GM06990 (cell line): ENCODE measurements at places on chromosomes 13 and 19.

- DNase-seq, result peak; percentile 32
Measured at GRCh38 chr13:76884186-76884906, 1.9 kb downstream of the KCTD12 start.

- DNase-seq, result no peak
Measured at GRCh38 chr13:66218583-66218982, 1011.6 kb downstream of the PCDH9 start.

- DNase-seq, result no peak
Measured at GRCh38 chr13:34360702-34361101, 542.8 kb downstream of the RFC3 start.

DNA sequence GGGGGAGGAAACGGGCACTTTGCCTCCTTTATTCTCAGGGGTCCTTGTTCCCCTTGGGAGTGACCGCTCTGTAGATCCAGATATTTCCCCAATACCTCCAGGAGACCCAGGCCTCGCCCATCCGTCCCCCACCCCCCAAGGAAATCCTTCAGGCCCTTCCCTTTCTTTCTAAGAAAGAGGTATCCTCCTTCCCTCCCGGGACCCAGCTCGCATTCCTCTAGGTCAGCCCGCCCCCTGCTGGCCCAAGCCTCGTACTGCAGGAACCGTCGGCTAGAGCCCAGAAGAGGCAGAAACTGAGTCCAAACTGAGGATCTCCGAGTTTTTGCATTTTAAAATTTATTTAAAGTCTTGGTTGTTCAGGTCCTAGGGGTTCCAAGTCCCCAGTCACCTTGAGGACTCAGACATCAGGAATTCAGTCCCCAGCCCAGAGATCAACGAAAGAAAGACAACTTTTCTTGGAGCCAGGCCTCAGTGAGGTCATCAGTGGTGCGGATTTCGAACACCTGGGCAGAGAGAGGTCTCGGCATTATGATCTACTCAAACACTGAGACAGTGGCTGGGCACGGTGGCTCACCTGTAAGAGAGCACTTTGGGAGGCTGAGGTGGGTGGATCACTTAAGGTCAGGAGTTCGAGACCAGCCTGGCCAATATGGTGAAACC is 7.5 kb upstream of the LRFN1 start:
- DNase-seq, result peak; percentile 50

DNA sequence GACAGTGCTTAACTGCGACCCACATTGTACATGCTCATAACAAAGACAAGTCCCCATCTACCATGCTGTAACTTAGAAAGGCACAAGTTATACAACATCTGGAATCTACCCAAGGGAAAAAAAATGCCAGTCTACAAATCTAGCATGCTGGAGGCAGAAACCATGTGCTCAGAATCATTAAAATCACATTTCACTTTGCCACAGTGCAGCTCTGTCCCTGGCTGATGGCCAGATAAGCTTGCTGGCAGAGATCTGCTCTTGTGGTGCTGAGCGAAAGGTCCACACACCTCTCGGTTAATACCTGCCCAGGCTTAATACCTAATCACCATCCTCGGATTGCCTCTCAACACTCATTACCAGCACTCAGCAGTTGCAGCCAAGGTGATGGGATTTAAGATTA is 74.1 kb upstream of the UQCRFS1 start:
- DNase-seq, result no peak

DNA sequence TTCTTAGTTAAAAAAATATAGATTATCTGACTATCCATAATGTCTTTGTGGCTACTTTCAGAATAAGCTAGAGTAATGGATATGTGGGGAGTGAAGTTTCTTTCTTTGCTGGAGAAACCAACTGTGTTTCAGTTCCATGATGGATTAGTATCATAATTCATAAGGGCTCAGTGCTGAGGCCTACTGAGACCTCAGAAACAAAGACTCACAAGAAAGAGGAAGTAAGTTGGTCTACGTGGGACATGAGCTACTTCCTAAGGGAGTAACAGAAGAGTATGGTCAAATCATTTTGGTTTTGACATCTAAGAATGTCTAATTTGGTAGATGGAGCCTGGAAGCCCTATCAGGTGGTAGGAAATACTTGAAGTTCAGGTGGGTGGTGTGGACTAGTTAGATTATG is 99.0 kb upstream of the HTR2A start:
- DNase-seq, result peak; percentile 52

DNA sequence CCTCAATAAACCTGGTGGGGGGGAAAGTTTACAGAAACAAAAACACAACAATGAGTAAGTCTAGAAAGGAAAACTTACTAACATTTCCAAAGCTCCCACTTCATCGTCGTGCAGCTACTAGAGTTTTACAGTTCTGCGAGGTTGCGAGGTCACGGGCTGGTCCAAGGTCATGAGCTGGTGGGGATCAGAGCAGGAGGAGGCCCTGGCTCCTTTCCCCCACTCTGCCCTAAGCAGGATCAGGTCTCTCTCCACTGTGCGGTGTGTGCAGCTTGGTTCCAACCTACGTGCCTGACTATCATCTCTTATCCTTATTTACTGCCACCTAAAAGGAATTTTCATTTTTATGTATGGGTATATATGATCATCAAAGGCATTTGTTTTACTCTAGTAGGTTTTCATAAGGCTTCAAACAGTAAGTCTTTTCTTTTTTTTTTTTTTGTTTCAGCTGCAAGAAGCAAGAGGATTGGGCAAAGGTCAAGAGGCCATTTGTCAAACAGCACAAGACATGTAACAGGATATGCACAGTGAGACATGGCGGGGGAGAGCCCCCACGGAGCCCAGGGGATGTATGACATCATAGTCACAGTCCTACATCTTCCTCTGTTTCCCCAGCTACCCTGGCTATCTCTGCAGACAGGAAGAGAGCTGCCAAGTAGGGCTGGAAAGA is 76.6 kb upstream of the POMP start:
- DNase-seq, result no peak

DNA sequence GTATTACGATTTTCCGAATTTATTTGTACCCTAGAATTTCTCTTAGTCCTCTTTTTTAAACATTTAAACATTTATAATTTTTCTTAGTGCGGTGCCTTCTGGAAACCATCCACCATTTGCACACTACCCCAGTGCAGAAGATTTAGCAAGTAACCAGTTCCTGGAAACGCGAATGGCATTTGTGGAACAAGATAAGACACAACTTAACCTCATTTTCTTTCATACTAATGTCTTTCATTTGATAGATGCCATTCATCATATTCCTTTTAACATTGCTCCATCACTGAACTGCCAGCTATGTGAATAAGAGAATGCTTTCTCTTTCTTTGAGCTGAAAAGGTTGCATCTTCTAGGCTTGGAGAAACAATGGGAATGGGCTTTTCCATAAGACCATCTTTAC is 6.8 kb downstream of the FRY start:
- no peak for DNase-seq

GRCh38 chr13:55432814-55433213 is 1707.9 kb upstream of the PRR20A start:
- no peak for DNase-seq

DNA sequence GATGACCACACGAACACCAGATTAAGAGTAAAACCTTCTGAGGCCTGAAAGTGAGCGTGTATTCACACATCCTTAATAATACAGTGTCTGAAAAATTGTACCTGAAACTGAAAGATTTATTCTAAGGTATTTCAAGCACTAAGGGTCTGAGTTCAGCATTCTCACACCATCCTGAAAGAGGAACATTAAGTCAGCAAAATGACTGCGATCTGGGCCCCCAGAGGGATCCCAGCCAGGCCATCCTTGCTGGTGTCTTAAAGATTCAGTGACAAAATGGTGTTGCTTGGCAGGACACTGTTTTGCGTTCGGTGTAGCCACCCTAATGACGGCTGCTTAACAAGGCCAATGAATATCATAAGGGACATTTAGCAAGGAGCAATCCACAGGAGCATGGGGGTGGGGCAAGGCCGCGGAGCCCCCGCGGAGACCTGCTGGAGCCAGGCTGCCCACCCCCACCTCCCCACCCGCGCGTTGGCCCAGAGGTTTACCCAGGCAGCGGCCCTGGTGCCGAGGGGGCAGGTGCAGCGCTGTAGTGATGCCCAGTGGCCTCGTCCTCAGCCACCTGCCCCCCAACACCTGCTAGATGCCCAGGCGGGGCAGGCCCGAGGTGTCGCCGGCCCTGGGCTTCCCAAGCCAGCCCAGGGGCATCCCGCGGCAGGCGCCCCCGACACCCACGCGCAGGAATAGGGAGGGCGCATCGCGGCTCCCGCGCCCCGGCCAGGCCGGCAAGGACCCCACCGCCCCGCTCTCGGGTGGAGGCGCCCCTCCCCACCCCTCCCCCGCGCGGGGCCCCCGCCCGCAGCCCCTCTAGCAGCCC is 742 bp downstream of the NALCN start:
- DNase-seq, result no peak

DNA sequence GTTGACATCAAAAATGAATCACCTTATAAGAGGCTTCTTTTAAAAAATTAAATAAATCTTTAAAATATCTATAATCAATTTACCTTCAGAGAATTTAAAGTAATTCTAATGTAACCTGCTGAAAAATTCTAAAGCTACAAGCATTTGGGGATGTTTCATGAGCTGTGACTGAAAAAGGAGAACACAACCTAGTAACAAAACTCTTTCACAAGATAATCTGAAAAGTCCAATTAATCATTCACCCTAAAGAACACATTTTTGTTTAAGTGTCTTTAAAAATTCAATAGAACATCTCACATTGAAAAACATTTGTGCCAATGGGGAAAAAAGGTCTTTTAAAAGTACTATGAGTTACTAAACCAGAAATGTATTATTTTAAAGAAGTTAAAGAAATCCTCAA is 22.8 kb downstream of the KLF12 start:
- DNase-seq, result no peak
